ENCODE measurements at places on chromosomes 6 and 20. TPM values are rescaled to one million over a fixed set of nuclear protein-coding genes. Genes with fewer than 3 reads are reported as not detected.

The ADGRF5 gene
- 3.2 TPM for total RNA-seq

The PHACTR1 gene
- total RNA-seq, result 0.16 TPM

The EPPIN gene
- total RNA-seq, result not detected

The HTR1E gene
- total RNA-seq, result not detected

The LY6G6F gene
- total RNA-seq, result not detected

The LZTS3 gene
- 1.8 TPM for total RNA-seq

The SIRPG gene
- total RNA-seq, result not detected

The GTSF1L gene
- total RNA-seq, result not detected

The LY6G6D gene
- total RNA-seq, result not detected

The MAP7 gene
- 0.52 TPM for total RNA-seq

The GMPR gene
- total RNA-seq, result 3.4 TPM

The HMGCLL1 gene
- total RNA-seq, result 0.39 TPM

The RRAGD gene
- total RNA-seq, result 0.16 TPM

The SOX4 gene
- total RNA-seq, result 31.9 TPM

The TSPO2 gene
- total RNA-seq, result not detected

The GPR63 gene
- total RNA-seq, result 0.64 TPM

The MOG gene
- total RNA-seq, result not detected

The COL19A1 gene
- 0.96 TPM for total RNA-seq

The OVOL2 gene
- total RNA-seq, result 1.0 TPM

The GPR6 gene
- total RNA-seq, result not detected

The SMLR1 gene
- total RNA-seq, result not detected
